Activated CD4-positive, alpha-beta memory T cell treated with anti-CD3 and anti-CD28 coated beads, Interleukin-2, amount 10 ng/mL, durations not matched to agents 7 days and 5 days (primary cell): ENCODE measurements at places on chromosomes 7 and 10. TPM values are rescaled to one million over a fixed set of nuclear protein-coding genes. Genes with fewer than 3 reads are reported as not detected.

Gene MMD2
- total RNA-seq, result not detected

Gene ITPRID1
- not detected for total RNA-seq

Gene NODAL
- total RNA-seq, result not detected

Gene KAZALD1
- 0.53 TPM for total RNA-seq

Gene RTKN2
- total RNA-seq, result 6.6 TPM

Gene CYP3A7
- not detected for total RNA-seq

Gene GPR158
- not detected for total RNA-seq

Gene BRI3
- total RNA-seq, result 49.4 TPM

Gene KCNH2
- total RNA-seq, result 0.38 TPM

Gene DLX5
- not detected for total RNA-seq

Gene ERVW-1
- not detected for total RNA-seq

Gene SEMA3E
- total RNA-seq, result not detected

Gene WNT16
- not detected for total RNA-seq

Gene ADO
- 21.8 TPM for total RNA-seq

Gene ACHE
- 0.13 TPM for total RNA-seq

Gene FAM25A
- not detected for total RNA-seq
